Calu3 (cell line): ENCODE measurements at places on chromosomes 5 and 9.

DNA sequence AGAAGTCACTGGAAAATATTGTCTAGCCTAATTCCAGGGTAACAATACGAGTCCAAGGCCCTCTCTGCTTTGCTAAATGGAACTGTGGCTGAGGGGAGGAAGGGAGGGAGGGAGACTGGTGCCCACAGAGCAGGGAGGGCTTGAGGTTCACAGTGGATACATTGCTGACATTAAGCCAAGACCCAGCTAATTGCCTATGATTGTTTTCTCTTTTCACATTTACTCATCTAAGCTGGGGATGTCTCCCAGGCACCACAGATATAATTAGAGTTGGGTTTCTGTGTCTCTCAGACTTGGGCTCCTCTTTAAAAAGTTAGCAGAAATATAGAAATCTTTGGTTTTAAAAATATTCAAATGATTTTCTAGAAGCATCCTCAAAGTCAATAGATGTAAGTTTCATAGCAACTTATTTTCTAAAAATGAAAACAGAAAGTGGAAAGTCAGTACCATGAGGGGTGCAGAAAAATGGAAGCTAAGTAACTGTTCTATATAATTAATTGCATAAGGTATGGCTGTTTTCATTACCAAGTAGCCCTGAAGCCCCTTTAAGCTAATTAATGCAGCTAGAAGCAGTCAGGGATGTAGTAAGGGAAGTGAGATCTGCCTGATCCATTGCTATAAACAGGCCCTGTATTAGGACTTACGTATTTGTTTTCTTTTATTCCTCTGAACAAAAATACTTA is 259.8 kb downstream of the NDUFS4 start:
- no peak for DNase-seq

- no peak for DNase-seq
Measured at GRCh38 chr5:169003721-169004541, 297.0 kb downstream of the SLIT3 start.

GRCh38 chr9:8718121-8718725 is 918.6 kb upstream of the DMAC1 start:
- DNase-seq = no peak

GRCh38 chr5:178632285-178632684 is 5.4 kb upstream of the CLK4 start:
- no peak for DNase-seq

DNA sequence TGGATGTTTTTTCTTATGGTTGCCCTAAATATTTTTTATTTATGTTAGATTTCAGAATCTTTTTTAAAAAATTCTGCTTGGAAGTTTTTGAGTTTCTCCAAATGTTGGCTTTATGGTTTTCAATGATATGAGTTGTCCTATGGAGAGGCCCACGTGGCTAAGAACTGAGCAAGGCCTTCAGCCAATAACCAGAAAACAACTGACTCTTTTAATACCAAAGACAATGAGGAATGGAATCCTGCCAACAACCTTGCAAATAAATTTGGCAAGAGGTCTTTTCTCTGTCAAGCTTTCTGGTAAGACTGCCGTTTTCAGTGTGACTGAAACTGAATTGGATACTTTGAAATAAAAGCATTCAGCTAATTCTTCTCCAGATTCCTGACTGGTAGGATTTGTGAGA is 1740.1 kb upstream of the WWC1 start:
- DNase-seq = no peak

DNA sequence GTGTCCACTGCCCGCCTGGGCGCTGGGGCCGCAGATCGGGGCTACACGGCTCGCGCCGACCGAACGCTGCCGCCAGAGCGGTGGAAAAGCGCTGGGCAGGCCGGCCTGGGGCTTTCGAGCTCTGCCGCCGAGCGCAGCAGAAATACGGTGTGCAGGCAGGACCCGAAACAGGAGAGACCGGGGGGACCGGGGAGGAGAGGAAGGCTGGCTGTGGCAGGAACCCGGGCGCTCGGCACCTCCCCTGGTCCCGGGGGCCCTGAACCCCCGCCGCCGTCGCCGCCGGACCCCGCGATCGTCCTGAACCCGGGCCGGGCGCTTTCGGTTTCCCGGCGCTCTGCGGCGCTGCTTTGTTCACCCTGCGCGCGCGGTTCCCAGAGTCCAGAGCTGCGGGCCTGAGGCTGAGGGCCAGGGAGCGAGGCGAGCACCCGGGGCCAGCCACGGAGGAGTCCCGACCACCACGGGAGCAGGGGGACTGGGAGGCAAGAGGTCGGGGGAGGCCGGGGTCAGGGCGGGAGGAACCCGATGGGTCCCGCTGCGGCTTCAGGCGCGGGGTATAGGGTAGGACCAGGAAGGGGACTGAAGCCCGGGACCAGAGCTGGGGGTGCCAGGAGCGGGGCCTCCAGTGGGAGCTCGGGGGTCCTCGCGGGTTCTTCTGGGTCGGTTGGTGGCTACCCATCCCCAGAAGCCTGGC is 12.0 kb downstream of the IRX2 start:
- DNase-seq = no peak

DNA sequence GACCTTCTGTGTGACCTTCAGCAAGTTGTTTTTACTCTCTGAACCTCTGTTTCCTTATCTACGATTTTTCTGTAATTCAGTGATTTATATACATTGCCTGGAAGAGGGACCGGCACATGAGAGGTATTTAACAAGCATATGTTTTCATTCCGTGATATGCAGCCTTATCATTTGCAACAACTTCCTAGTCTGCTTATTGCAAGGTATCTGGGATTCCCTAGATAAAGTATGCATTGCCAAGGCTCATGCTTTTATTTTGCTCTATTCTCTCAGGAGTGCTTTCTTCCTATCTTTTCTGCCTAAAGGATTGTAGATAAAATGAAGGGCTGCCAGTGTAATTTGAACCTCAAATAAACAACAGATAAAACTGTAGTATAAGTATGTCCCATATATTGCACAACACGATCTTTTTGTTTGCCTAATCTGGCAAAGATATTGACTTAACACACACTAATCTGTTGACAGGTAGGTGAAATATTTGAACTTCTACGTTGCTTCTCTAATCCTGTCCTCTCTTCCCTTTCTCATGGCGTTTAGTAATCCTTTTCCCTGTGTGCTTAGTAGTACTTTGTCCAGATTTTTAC is 377.2 kb upstream of the TNC start:
- DNase-seq = no peak

GRCh38 chr9:89639961-89640360 is 35.1 kb downstream of the GADD45G start:
- DNase-seq = no peak

- DNase-seq = no peak
Measured at GRCh38 chr5:96111080-96111756, 149.6 kb upstream of the ELL2 start.

GRCh38 chr9:100087218-100087617 is 11.6 kb downstream of the ERP44 start:
- no peak for DNase-seq

DNA sequence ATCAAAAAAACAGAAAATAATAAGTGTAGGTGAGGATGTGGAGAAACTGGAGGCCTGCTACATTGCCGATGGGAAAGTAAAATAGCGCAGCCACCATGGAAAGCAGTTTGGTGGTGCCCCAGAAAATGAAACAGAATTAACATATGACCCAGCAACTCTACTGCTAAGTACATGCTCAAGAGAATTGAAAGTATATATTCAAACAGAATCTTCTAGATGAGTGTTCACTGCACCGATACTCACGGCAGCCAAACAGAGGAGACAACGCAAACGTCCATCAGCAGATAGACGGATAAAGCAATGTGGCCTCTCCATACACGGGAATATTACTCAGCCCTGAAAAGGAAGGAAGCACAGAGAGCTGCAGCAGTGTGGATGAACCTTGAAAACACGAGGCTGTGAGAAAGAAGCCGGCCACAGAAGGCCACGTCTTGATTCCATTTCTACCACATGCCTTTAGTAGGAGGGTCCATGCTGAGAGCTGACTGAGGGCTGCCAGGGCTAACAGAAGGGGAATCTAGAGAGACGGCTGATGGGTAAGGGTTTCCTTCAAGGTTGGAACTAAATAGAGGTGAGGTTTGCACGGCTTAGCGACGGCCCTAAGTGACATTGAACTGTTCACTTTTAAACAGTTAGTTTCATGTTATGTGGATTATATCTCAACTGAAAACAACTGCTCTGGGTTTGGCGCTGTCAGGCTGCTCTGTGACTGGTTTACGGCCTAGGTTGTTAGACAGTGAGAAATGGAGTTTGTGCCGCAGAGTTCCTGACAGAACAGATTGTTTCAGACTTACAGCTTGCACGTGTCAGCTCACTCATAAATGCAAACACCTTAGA is 29.8 kb downstream of the AHRR start:
- no peak for DNase-seq

GRCh38 chr5:10266839-10267238 is 16.8 kb downstream of the CCT5 start:
- no peak for DNase-seq

GRCh38 chr5:3118340-3118739 is 366.9 kb upstream of the IRX2 start:
- no peak for DNase-seq
